ENCODE measurements at places on chromosomes 1 and 21.

DNA sequence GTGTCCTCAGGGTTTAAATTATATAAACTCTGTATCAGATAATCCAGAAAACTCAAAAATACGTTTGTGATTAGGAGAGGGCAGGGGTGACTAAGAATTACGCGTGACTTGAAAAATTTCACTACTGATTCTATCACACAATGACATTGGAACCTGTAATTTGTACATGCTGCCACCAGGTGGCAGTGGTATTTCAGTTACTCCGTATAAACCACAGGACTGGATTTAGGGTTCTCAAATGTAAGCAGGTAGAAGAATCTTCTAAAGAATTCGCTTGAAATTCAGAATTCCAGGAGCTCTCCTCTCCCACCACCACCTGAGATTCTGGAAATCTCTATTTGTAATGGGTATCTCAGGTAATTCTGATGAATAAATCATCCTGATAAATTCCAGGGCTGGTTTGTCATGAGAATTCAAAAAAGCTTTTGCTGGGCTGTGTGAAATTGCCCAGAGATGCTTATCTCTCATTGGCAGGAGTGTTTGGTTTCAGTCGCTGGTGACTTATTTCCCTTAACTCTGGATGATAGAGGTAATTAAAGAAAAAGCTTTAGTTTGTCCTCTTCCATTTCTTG, 1.7 kb upstream of the KRTAP7-1 start:
- no peak for DNase-seq

DNA sequence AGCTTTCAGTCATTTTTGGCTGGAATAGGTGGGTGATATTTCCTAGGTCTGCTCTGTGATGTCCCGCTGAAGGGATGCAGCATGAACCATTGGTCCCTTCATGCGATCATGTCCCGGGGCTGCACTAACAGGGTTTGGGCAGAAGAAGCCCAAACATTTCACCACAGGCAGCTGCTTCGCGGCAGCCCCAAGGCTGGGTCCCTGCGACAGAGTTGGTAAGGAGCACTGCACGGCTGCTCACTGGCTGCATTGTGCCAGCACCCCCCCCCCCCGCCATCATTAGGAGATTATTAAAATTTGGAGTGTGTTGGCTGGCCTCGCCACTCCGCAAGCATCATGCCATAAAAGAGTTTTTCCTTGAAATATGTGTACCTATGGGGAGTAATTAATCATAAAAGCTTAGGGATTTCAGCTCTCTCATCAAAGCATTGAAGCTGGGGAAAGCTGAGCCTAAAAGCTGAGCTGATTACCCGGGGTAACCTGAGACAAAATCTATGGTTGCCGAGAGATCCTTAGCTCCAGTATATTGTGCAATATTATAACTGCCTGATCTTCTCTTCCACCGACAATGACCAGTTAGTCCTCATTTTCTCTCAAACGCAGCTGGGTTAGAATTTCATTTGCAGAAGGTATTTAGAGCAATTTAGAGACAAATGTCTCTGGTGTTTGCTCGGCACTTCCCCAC, 62.5 kb downstream of the PEX14 start:
- DNase-seq: no peak

GRCh38 chr1:1072849-1073742, 1.0 kb downstream of the RNF223 start:
- DNase-seq: no peak

DNA sequence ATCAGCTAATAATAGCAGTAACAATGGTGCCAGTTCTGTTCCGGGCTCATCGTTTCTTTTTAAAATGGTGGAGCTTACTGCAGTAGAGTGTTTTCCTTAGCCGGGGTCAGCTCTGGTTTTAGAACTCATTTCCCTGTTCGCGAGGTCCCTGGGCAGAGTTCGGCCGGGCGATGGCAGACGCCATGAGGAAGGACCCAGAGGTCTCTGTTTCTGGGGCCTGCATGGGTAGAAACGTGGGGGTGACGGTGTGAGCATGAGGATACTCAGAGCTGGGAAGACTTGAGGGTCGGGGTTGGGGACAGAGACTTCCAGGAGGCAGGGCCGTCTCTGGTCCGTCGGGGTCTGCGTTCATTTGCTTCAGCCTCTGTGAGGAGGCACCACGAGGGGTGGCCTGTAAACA, 38.8 kb downstream of the PRKCZ start:
- DNase-seq: no peak

DNA sequence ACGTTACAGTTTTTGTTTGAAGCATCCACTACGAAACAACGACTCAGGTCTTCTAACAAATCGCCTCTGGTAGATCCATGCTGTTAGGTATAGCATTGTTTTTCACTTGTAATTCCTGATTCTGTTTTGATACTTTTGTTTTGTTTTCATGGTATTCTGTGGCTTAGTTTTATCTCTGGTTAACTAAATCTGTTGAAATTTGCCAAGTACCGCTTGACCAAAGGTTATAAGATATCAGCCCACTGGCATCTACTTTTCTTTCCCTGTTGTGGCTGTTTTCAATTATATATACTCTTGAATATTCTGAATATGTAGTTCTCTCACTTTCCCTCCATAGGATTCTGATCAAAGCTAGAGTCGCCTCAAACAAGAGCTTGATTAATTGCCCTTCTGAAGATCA, 274.8 kb upstream of the C1orf105 start:
- DNase-seq: no peak

DNA sequence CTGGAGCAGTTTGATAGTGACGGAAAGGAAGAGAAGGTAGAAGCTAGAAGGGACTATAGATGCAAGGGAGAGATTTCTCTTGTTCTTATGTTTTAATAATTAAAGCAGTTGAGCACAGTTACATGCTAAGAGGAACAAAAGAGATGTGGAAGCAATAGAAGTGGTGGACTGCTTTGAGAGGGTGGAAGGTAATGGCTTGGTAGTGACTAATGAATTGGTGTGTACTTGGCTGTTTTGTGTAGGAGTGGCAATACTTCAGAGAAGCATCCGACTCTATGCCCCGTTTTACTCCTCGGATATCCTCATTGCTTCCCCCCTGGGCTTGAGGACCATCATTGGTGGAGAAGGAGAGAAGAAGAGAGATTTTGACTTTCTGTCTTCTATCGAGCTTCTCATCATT, 12.8 kb downstream of the UTP25 start:
- DNase-seq: no peak

- DNase-seq: no peak
Measured at GRCh38 chr21:37686991-37687810, 229.1 kb downstream of the KCNJ6 start.

DNA sequence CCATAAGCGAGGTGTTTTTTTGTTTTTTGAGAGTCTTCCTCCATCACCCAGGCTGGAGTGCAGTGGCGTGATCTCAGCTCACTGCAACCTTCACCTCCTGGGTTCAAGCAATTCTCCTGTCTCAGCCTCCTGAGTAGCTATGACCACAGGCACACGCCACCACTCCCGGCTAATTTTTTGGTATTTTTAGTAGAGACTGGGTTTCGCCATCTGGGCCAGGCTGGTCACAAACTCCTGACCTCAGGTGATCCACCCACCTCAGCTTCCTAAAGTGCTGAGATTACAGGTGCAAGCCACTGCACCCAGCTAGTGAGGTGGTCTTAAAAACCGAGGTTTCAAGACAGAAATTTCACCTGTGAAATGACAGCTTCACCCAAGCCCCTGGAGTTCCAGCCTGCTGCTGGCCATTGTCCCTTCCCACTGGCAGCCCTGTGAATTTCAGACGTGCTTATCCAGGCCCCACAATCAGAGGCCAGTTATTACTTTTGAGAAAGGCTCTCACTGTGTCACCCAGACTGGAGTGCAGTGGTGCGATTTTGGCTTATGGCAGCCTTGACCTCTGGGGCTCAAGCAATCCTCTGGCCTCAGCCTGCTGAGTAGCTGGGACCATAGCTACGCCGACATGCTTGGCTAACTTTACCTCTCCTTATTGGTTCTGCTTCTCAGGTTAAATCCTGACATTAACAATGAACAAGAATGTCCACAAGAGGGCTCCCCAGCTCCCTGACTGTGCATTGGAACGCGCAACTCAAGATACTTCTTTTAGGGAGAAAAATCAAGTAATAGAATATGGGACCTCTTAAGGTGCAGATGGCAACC, 19.4 kb downstream of the ENO1 start:
- peak; percentile 45 for DNase-seq

DNA sequence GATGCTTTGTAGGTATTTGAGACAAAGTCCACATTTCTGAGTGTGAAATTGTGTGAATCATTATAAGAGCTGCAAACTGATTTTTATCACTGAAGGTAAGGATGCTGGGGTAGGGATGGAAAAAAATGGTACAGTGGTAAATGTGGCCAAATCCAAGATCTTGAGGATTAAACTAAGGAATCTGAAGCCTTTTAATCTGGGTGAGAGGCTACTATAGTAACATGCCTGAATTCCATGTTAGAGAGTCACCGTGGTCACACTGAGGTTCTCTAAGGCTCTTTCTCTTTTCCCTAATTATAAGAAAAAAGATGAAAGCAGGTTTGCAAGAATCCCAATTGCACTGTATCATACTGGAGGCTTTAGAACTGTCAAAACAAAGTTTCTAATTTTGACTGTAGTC, 17.6 kb downstream of the PTGER3 start:
- DNase-seq: no peak

DNA sequence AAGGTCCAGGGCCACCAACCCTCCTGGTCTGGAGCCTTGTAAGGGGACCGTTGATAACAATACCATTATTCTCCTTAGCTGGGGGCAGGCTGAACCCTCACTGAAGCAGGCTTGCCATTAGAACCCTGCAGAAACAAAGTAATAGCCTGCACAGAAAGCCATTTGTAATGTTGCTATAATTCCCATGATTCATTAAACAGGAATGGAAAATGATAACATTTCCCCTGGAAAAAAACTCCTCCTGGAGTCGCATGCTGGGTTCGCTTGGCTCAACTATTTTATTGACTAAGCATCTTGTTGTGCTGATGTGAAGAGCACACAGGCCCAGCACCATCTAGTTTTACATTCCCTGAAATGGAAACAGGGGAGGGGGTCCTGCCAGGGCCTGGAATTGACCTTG, 155.6 kb upstream of the CSF3R start:
- DNase-seq: no peak

GRCh38 chr1:8163039-8163438, 136.9 kb upstream of the ERRFI1 start:
- DNase-seq: no peak

- DNase-seq: no peak
Measured at GRCh38 chr1:89938171-89939055, 56.5 kb upstream of the ZNF326 start.

GRCh38 chr1:183346276-183346732, 71.9 kb downstream of the NMNAT2 start:
- DNase-seq: no peak

- no peak for DNase-seq
Measured at GRCh38 chr1:179742717-179743678, at the start of gene FAM163A. Gene FAM163A, plus strand, starts transcription at chr1:179743291. Its CDS starts 69,807 bp downstream, at chr1:179813098.

GRCh38 chr1:97281962-97282361, 560.4 kb downstream of the PTBP2 start:
- DNase-seq: no peak

- DNase-seq: peak; percentile 8
Measured at GRCh38 chr21:46457801-46458314, 833 bp upstream of the DIP2A start.

DNA sequence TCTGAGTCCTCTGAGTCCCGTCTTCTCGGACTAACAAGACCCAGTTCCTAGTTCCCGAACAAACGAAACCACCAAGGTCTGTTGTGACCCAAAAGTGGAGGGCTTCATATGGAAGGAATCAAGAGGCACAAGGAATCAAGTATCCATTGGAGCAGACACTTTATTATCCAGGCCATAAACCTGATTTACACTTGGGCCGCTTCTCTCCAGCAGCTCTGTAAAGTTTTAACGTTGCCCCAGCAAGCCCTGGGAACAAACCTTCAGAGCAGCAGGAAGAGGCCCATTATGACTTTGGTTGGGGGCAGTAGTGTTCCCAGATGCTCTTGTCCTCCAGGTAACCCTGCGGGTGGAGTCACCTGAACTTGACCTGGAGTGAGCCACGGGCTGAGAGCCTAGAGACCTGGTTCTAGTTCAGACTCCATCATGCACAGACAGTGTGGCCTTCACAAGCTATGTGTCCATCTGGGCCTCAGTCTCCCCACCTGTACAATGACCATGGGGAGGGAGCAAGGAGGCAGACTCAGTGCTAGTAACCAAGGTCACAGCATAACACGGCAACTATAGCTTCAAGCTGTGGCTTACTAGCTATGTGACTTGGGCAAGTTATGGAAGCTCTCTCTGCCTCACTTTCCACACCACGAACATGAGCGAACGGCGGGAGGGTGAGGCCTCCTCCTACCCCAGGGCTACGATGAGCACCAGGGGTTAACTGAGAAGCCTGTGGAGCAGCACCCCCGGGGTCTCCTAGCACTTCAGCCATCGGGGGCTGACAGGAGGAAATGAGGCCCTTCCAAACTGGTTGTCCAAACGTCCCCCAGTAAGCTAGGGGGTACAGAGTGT, 95.7 kb downstream of the GLIS1 start:
- DNase-seq: no peak

- DNase-seq: no peak
Measured at GRCh38 chr1:193850745-193851144, 664.3 kb upstream of the B3GALT2 start.

- no peak for DNase-seq
Measured at GRCh38 chr1:32886004-32886827, at the start of gene HPCA. Gene HPCA, plus strand, starts transcription at chr1:32886491. Its CDS starts 2,408 bp downstream, at chr1:32888899.

DNA sequence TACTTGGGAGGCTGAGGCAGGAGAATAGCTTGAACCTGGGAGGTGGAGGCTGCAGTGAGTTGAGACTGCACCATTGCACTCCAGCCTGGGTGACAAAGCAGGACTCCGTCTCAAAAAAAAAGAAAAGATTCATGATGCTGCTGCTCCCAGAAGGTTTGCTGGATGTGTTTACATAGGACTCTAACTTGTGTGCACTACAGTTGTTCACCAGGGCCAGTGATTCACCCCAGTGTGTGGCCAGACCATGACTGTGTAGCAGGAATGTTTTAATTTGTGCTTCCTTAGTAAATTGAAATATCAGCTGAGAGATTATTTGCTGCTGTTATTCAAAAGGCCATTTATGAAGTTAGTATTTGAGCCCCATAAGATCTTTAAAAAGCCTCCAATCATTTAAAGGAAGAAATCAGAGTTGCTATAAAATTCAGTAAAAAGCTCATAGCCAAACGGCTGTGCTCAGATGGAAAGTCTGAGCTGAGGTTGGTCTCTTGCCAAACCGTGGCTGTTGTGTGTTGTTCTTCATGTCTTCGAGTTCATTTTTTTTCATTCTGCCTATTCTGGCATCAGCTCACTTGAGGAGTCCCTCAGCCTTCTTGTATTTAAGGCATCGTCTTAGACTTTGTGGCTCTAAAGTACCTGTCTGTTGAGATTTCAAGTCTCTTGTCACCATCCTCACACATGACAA, 18.1 kb upstream of the PGD start:
- DNase-seq: no peak

DNA sequence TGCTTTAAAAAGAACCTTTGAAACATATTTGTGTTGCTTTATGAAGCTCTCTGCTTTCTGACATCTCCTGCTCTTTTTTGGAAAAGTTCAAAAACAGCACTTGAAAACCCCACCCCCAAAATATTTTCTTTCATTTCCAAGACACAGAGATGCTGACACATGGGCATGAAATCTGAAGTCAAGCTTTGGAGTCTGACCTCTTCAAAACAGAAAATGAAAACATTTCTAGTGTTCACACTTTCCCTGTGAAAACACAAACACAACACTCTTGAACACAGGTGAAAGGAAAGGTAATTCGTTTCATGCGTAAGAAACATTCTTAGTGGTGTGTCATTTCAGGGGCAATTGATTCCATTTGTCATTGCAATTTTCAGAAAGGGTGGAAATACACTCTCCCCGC, 10.8 kb downstream of the NGF start:
- no peak for DNase-seq

- no peak for DNase-seq
Measured at GRCh38 chr1:199311478-199312262, 672.8 kb downstream of the PTPRC start.
